ENCODE measurements at places on chromosomes 2 and 18.

- no peak for DNase-seq
Measured at GRCh38 chr2:222169346-222169745, 129.5 kb downstream of the PAX3 start.

DNA sequence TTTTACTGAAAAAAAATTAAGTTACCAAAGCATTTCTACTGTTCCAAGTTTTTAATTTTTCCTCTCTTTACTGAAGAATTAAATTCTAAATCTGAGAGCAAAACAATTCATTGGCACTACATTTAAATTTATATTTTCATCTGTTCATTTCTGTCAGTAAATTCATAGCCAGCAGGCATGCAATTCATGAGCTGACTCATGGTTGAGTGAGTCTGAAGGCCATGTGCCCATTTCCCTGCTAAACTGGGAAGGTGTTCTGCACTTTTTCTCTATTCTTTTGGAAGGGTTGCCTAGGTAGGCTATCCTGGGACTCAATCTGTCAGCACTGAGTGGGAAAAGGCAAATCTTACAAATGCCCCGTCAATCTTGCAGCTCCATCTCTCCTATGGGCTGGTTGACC is 88.7 kb downstream of the KLHL14 start:
- no peak for DNase-seq

GRCh38 chr2:219252084-219252483 is 959 bp upstream of the TUBA4B start:
- peak; percentile 45 for DNase-seq

GRCh38 chr18:12911929-12912703 is 28.1 kb upstream of the PTPN2 start:
- no peak for DNase-seq

DNA sequence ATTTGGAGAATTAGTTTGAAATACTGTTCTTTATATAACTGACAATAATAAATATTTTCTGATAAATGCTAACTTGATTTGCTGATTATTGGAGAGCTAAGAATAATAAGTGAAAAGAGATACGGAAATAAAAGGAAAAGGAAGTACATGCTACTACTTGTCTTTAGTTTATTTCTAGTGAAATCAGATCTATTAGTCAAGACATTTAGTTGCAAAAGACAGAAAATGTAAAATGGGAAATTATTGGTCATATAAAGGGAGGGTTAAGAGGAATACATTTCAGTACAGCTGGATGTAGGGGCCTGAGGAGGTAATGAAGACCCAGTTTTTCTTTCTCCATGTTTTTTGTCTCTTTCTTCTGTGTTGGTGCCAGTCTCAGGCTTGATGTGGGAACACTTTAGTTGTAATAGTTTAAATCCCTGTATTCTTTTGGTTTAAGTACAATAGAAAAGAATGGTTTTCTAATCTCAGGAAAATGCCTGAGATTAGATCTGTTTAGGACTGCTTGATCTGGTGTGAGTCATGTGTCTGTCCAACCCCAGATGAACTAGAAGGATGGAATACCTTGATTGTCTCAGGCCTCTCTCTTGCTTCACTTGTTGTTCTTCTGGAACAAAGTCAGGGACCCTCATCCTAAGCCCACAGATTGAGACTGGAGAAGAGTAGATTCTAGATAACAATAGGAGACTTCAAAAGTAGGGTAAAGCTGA is 58.0 kb downstream of the PLCL1 start:
- DNase-seq: no peak

DNA sequence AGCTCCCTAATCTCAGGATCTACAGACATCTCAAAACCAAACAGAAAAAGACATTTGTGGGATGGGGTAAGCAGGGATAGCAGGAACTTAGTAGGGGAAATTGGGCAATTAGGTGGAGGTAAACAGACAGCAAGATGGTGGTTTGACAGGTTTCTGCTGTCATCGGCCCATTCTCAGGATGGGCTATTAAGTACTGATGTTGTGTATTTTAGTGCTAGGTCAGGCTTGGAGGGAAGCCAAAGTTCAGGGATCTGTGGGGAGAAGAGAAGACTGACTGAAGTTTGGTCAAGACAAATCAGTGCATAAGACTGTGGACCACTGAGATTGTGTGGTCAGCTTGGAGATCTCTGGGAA is 96.8 kb upstream of the THUMPD2 start:
- no peak for DNase-seq

DNA sequence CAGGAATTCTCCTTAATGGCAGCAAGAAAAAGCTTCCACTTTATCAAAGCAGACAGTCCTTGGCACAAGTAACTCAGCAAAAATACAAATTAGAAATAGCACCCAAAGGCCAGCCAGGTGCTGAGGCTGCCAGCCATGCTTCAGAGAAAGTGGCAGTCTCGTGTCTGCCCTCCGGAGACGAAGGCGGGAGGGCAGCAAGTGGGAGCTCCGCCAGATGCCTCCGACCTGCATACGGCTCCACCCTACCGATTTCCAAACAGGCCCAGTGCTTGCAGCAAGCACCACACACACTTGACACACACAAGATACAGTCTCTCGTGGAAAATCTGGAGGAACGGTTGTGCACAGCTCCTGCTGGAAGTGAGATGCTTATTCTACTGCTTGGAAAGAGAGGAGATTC is 134.9 kb upstream of the REV1 start:
- DNase-seq: no peak

- peak; percentile 93 for DNase-seq
Measured at GRCh38 chr2:8803658-8804379, 33.6 kb downstream of the KIDINS220 start.

DNA sequence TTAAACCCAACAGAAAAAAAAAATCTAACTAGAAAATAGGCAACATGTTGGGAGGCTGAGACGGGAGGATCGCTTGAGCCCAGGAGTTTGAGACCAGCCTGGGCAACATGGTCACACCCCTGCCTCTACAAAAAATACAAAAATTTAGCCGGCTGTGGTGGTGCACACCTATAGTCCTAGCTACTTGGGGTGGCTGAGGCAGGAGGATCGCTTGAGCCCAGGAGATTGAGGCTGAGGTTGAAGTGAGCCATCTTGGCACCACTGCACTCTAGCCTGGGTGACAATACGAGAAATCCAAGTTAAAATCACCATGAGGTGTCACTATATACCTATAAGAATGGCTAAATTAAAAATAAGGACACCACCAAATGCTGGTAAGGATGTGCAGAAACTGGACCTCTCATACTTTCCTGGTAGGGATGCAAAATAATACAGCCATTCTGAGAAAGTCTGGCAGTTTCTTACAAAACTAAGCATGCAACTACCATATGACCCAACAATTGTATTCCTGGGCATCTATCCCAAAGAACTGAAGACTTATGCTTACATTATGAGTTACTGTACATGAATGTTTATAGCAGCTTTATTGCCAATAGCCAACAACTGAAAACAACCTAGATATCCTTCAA is 2.2 kb downstream of the SEPTIN10 start:
- no peak for DNase-seq

DNA sequence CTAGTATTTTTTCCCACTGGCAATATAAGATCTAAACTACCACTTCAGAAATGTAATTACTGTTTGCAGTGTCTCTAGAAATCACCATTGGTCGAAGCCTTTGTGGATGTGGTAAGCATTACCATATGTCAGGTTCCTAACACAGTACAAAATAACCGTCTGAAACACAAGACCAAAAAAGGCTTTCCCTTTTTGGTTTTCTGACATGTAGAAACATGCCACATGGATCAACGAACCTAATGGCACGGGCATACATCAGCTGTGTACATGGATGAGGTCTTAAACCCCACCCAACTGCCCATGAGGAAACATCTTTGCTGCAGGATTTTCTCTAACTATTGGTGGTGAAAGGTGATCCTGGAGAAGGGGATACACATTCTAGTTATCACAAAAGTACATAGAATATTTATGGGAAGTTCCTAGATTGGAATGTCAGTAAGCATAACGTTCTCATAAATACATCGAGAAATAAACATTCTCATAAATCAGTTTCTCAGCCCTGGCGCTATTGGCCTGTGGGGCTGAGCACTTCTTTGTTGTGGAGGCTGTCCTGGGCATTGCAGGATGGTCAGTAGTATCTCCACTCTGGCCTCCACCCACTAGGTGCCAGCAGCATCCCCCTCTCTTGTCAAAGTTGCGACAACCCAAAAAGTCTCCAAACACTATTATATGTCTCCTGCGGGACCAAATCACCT is 9.0 kb downstream of the VIT start:
- no peak for DNase-seq

DNA sequence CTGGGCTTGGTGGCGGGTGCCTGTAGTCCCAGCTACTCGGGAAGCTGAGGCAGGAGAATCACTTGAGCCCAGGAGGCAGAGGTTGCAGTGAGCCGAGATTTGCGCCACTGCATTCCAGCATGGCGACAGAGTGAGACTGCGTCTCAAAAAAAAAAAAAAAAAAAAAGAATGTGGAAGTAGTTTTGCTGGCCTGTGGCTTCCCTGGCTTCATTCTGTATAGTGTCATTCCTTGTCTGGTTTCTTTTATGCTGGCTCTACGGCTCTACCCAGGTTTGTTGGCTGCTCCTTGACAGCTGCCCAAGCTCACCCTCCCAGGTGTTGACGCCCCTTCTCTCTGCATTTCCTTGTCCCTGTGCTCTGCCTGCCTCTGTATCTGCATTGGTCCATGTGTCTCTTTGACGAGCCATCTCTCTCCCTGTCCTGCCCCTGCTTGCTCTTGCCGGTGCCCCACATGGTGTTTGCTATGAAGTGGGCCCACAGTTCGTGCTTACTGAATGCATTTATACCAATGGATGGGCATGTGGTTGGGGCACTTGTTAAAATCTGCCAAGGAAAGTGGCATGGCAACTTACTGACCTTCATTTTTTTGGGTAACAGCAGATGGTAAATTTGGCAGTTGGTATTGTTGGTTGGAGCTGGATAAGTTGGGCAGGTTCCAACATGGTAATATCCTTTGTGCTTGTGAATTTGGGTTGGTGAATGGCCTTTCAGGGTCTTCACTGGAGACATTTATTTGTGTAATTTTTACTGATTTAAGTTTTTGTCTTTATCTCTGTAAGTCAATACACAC is 113.9 kb downstream of the MAP4K4 start:
- no peak for DNase-seq

DNA sequence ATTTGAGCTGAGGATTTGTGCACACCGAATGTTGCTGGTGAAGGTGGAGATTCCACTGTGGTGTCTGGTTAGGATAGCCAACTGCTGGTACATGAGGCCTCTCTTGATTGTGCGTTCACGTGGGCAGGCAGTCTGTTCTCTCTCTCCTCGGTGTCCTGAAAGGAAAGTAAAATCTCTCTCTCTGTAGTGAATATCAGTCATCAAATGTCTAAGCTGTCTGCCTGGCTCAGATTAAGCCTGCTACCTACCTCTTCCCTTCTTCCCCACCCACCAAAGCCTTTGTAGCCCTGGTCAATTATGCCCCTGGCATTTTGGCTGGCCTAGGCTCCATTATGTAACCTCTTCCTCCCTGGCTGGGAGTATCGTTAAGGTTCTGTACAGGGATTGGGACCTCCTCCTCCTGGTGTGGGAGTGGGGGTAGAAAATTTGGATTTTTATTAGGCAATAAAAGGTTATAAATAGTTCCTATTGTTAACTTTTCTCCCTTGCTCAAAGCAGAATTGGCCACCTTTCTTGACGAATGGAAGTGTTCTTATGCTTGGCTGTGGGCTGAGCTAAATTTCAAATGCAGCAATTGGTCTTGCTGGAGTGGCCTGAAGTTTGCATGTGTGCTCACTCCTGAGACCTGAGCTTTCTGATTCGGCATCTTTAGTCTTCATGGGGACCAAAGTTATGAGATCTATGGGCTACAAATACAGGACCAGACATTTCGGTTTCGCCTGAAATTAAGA is 148.8 kb downstream of the WDSUB1 start:
- no peak for DNase-seq

DNA sequence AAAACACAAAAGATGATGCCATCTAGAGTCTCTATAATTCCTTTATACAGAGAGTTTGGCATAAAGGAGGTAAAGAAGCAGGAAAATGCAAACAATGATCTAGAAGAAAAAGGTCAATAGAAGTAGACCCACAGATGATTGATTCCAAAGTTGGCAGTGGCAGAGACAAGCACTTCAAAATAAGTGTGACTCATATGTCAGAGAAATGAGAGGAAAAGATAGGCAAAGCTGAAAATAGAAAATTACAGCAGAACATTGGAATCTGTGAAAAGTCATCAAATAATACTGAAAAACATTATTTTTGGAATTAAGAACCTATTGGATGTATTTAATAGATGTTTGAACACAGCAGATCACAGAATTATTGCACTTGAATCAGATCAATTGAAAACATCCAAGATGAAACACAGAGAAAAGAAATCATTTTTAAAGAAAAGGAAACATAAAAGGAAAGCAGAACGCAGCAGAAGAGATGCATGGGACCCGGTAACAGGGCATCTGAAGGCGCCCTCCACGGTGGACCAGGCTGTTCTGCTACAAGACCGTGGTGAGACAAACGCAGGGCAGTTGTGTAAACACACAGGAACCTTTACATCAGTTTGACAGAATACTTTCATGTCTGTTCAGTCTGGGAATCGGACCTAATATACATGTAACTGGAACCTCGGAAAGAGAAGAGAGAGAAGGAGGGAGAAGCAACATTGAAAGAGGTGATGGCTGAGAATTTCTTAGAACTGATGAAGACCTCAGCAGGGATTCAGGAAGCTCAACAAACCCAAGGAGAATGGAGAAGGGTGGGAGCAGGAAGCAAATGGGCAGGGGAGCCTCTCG is 74.6 kb upstream of the GPC1 start:
- no peak for DNase-seq

DNA sequence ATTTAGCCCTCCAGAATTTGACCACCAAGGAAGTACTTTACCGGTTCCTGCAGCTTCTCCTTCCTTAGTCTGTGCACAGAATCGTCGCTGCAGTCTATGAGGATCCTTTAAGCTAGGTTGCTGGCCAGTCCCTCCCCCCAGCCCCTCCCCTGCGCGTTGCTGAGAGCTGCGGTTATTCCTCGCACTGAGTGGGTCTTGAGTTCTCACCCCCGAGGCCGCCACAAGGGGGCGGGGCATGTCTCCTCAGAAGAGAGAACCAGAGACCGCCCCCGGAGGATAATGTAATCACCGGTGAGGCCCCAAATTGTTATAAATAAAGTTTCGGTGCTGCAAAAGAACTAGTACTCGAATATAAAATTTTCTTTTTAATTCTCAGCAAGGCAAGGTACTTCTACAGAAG is 1184.9 kb upstream of the CDH2 start:
- no peak for DNase-seq

GRCh38 chr2:227260041-227260440 is 65.0 kb upstream of the MFF start:
- DNase-seq: no peak

GRCh38 chr2:2181493-2181892 is 149.6 kb downstream of the MYT1L start:
- no peak for DNase-seq

- no peak for DNase-seq
Measured at GRCh38 chr2:144520756-144521487, 1.0 kb upstream of the ZEB2 start.

GRCh38 chr18:41972067-41972925 is 17.3 kb downstream of the PIK3C3 start:
- no peak for DNase-seq

- DNase-seq: peak; percentile 92
Measured at GRCh38 chr2:191758518-191759507, 80.9 kb downstream of the NABP1 start.

- no peak for DNase-seq
Measured at GRCh38 chr2:58520903-58521302, 279.8 kb upstream of the FANCL start.
